Nasal cavity respiratory epithelium epithelial cell of viscerocranial mucosa (primary cell): ENCODE measurements at places on chromosomes 5 and 9. TPM values are rescaled to one million over a fixed set of nuclear protein-coding genes. Genes with fewer than 3 reads are reported as not detected.

Gene PCDHGA7
- total RNA-seq = under 0.01 and 1.8 TPM in 2 replicates

Gene PLEKHG4B
- total RNA-seq = 0.07 TPM in 1 of 2 replicates, not detected in the other

Gene MORN5
- not detected in 2 replicates for total RNA-seq

Gene DEPDC1B
- 1.3 and 2.7 TPM in 2 replicates for total RNA-seq

Gene FRMPD1
- under 0.01 and 0.07 TPM in 2 replicates for total RNA-seq

Gene SNAPC3
- 25.3 and 48.3 TPM in 2 replicates for total RNA-seq

Gene TEK
- total RNA-seq = under 0.01 TPM in 2 replicates

Gene QRFP
- total RNA-seq = not detected in 2 replicates

Gene CARD9
- 0.34 and 1.2 TPM in 2 replicates for total RNA-seq

Gene LCN9
- total RNA-seq = not detected in 2 replicates

Gene PCDHB9
- total RNA-seq = under 0.01 and 0.14 TPM in 2 replicates

Gene PCDHGC3
- 17.1 and 38.5 TPM in 2 replicates for total RNA-seq

Gene AFF4
- 49.6 and 94.7 TPM in 2 replicates for total RNA-seq

Gene SCGB3A2
- not detected in 2 replicates for total RNA-seq

Gene CER1
- not detected in 2 replicates for total RNA-seq

Gene FOXI1
- not detected in 2 replicates for total RNA-seq
